ENCODE measurements at places on chromosomes 6 and 20.

DNA sequence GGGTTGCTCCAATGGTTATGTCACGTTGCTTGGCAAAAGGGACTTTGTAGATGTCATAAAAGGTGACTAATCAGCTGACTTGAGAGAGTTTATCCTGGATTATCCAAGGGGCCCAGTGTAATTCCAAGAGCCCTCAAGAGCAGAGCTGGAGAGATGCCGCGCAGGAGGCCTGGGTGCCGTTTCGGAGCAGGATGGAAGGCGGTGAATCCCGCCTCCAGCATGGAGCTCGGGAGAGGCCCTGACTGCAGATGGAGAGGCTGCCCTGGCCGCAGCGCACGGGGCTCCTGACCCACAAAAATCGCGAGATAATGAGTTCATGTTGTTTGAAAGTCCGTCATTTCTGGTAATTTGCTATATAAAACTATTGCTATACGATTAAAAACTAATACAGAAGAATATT is 219.8 kb downstream of the ZDHHC14 start:
- no peak for DNase-seq

DNA sequence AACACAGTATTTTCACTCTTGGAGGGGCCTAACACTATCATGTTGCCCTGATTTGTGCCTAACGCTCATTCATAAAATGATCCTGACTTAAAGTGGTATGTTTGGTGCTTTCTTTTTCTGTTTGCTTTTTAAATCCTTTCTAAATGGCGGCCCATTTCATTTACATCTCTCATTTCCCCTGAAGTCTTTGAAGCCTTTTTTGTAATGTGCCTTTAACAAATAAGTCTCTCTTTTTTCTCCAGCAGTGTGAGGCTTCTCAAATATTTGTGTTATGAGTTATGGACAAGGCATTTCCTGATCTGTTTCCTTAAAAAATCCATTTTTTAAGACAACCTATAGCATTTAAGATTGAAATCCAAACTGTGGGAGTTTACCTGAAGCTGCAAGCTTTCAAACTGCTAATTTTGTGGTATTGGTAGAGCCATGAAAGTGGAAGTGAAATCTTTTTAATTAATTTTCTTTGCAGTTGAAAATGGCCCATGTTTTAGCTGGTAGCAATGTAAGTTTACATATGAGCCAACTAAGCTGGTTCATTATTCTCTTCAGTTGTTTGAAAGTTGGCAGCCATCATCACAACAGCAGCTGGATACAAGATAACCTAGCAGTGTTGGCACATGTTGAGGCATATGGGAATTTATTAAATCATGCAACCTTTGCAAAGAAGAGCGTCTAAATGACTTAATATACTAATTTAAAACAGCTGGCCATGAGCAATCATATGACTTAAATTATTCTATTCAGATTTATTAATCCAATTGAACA is 469.7 kb downstream of the CDKAL1 start:
- no peak for DNase-seq

DNA sequence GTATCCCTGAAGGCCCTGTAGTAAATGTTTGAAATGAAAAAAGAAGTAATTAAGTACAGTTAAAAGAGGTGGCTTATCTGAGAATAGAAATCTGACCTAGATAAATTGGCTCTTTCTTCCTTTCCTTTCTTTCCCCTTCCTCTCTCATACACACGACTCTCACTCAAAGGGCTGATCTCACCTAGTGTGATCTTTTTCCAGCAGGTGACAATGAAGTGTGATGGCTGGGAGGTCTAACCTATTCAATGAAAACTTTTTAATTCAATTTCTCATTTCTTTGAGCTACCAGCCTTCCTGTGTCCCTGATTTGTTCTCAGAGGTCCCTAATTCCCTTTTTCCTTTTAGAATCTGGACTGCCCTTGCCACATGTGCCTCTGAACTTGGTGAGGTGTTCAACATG is 118.0 kb upstream of the RIMS1 start:
- no peak for DNase-seq

DNA sequence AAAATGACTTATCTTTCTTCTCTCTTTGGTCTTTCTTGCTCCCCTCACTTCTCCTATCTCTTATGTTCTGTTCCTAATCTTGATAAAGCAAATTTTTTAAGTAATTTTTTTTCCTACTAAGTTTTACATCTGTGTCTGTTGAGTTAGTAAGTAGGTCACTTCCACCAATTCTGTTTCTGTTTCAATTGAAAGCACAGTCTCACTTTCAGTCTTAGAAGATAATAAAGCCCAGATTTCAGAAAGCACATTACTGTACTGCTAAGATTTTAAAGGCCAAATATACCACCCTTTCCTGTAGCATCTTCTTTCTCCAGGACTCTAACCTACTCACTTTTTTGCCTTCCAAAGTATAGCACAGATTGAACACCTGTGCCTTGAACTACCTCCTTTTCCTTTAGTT is 866.1 kb upstream of the ADGRB3 start:
- DNase-seq, result no peak

- no peak for DNase-seq
These were observed 160.1 kb downstream of the DLL1 start for GRCh38 chr6:170130771-170131241.

DNA sequence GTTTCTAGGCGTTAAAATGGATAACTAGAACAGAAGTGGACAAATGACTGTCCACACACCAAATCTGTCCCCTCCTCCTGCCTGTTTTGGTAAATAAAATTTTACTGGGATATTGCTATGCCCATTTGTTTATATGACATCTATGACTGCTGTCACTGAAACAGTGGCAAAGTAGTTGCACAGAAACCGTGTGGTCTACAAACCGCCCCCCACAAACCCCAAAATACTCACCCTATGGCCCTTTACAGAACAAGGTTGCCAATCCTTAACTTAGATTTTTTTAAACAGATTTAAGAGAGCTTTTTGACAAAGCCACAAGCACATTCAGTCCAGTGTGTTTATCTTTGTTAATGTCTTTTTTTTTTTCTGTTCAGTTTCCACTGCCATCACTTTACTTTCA is 137.8 kb downstream of the MTFR2 start:
- no peak for DNase-seq

GRCh38 chr6:5513408-5513807 is 252.1 kb downstream of the FARS2 start:
- no peak for DNase-seq

GRCh38 chr6:44849806-44850205 is 462.3 kb downstream of the CDC5L start:
- DNase-seq, result no peak

DNA sequence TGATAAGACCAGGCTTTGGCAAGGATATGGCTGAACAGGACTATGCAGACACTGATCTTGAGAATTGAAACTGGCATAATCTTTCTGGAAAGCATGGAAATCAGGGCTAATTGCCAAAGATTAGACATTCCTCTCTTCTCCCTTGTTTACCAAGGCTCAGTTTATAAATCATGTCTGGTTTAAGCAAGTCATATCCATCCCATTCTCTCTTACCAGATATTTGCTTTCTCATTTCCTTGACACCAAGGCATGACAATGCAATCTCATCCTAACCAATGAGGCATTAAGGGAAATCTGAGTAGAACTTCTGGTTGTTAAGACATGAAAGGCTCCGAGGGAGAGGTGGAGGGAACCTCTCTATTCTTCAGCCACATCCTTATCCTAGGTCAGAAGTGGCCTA is 110.3 kb upstream of the CEP85L start:
- no peak for DNase-seq

GRCh38 chr6:73123632-73124329 is 101.5 kb downstream of the KHDC1L start:
- DNase-seq, result no peak

DNA sequence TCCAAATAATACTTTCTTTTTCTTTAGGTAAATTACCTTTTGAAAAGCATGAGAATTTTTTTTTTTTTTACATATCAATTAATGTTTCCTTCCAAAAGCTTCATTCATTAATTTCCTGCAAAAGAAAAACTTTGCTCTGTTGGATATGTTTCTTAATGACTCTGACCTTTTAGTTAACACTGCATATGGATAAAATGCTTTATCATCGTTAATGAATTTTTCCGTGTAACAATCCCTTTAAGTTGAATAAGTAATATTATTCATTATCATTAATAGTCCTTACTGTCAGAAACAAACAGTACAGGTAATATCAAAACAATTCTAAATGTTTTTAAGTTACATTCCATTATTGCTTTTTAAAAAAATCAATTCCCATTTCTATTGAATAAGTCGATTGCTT is 345.1 kb downstream of the SAMD5 start:
- no peak for DNase-seq

DNA sequence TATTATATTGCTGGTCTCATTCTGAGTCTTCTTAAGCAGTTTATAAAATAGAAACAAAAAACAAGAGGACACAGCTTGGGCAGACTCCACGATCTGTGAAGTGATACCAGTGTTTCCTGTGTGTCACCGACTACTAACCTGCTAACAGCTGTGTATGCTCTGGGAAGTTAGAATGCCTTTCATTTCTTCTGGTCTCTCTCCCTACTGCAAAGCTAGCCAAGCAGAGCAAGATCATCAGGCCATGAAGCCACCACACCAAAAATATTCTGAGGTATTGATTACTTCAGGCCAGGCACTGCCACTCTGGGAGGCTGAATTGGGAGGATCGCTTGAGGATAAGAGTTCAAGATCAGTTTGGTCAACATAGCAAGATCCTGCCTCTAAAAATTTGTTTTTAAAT is 46.9 kb upstream of the SMIM29 start:
- DNase-seq, result no peak

GRCh38 chr6:101800598-101800997 is 407.1 kb downstream of the GRIK2 start:
- DNase-seq, result no peak

GRCh38 chr6:38877721-38878120 is 162.6 kb downstream of the DNAH8 start:
- no peak for DNase-seq

- DNase-seq, result no peak
These were observed 205.4 kb downstream of the TPBG start for GRCh38 chr6:82569022-82569421.

DNA sequence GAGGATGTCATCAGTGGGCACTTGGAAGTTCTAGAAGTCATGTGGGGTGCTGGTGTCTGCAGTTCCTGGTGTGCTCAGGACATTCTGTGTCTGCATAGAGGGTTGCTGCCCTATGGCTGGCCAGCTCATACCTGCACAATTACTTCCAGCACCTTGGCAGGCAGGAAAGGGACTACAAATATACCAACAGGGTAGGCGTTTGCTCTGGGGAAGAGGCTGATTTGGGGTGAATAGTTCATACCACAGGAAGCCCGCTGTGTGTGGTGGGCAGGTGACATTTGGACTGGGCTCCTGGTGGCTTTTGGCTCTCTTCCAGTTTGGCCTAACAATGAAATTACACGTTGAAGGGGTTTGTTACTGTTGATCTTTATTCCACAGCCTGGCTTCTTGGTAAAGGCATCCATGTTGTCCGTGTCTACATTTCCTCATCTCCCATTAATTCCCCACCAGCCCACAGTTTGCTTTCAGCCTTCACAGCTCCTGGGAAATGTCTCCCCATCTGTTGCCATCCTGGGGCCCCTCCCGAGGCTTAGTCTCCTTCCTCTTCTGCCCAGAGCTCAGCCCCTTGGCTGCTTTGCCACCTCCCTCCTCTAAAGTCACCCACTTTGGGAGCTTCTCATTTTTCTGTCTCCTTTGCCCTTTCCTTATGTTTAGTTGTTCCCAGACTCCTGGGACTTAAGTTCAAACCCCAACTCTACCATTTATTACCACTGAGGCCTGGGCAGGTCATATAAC is 88.1 kb downstream of the RSPH3 start:
- DNase-seq, result no peak

GRCh38 chr6:106536851-106537250 is 92.4 kb downstream of the RTN4IP1 start:
- no peak for DNase-seq

- no peak for DNase-seq
These were observed 12.1 kb downstream of the ACSS2 start for GRCh38 chr20:34888468-34888867.

DNA sequence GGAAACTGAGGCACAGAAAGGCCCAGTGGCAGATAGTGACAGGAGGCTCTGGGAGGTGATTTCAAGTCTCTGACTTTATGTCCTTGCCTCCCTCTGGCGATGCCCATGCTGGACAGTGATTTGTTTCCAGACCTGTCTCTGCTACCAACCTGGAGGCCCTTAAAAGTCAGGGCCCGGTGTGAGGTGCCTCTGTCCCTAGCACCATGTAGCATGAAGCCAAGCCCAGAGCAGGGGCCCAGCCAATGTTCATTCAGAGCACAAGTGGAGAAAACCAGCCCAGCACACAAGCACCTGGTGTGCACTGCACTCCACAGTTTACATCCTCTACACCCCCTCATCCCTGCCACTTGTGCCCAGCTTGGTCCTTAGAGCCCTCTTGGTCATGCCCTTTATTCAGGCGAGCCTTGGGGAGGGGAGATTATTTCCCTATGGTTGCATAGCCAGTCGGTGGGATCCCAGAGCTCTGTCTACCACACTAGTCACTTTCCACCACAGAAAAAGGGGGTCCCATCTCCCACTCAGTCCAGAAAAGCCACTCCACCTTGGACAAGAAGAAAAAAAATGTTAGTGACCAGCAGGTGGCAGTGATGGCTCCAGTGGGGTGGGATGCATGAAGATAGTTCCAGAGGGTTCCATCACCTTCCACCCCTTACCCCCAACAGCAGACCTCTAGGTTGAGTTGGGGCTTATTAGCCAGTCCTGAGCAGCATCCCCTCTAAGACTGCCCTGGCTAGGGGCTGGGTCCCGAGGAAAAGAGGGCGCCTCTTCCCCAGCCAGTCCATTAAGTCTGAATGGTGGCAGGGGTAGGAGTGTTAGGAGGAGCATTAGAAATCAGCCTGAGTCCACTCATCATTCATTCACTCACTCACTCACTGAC is 30.9 kb downstream of the KIAA1755 start:
- DNase-seq, result no peak

GRCh38 chr20:17825960-17826843 is 126.4 kb downstream of the BANF2 start:
- no peak for DNase-seq

GRCh38 chr20:63467294-63468083 is 5.0 kb downstream of the KCNQ2 start:
- no peak for DNase-seq

DNA sequence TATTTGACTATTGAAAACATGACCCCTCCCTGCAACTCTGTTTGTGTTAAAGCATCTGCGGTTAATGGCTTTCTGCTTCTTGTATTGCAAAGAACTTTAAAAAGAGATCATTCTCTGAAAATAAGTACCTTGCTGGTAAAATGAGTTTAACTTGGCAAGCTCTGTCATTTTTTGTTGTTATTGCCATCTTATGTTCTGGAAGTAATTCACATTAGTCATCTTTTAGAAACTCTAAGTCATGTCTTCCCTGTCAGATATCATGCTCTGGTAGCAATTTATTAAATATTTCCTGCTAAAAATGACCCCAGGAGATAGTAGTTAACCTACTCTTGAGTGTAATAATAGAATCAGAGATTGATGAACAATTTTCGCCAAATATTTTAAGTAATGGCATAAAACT is 890.6 kb downstream of the KIF16B start:
- no peak for DNase-seq

- DNase-seq, result no peak
These were observed 181.9 kb downstream of the GMDS start for GRCh38 chr6:2063547-2063946.

DNA sequence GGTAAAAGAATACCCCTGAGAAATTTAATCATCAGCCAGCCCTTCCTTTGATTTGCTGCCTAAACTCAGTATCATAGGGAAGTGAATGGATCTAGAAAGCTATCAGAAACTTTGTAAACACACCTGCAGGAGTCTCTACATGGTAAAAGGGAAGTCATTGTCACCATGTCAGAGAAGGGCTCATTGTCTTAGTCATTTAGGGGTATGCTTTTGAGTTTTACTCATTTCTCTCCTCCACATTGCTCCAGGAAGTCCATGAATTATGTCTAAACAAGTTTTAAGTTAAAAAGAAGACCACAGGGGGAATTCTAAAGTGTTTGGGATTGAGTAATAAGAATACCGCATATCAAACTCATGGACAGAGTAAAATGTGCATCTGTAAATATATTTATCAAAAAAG is 2.5 kb downstream of the SLC17A1 start:
- DNase-seq, result no peak

All from stimulated activated CD8-positive, alpha-beta memory T cell treated with anti-CD3 and anti-CD28 coated beads, Interleukin-7, amount 100 ng/mL, for 1 hour (primary cell).